Lung (tissue), 17 donors: ENCODE measurements at places on chromosomes 12 and 14. TPM values are rescaled to one million over a fixed set of nuclear protein-coding genes. Genes with fewer than 3 reads are reported as not detected.

DNA sequence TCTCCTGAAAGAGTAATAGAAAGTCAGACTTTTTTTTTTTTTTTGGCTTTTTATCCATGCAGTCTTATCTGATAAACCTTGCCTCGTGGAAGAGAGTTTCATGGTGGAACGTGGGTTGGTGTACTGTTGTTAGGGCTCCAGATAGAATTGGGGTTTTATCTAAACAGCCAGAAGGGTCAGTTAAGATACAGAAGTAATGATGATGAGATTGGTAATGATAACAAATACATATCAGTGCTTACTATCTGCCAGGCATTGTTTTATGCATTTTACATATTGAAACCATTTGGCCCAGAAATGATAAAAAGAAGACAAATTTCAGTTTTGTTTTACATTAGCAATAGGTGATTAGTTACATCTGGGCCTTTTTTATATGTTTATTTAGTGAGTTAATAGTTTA is 372.8 kb upstream of the PRICKLE1 start:
- no peak for DNase-seq

- no peak for DNase-seq
Measured at GRCh38 chr14:95206534-95206933, 49.2 kb upstream of the DICER1 start.

DNA sequence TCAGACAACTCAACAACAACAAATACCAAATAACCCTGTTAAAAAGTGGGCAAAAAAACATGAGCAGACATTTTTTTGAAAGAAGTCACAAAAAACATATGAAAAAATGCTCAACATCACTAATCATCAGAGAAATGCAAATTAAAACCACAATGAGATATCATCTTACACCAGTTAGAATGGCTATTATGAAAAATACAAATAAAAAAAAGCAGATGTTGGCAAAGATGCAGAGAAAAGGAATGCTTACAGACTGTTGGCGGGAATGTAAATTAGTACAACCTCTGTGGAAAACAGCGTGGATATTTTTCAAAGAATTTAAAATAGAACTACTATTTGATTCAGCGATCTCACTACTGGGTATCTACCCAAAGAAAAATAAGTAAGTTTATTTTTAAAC is 114.0 kb downstream of the SLC38A4 start:
- DNase-seq, result no peak

GRCh38 chr12:92055877-92056276 is 89.8 kb downstream of the BTG1 start:
- DNase-seq, result no peak

GRCh38 chr12:23751641-23752040 is 197.8 kb downstream of the SOX5 start:
- DNase-seq, result no peak

GRCh38 chr12:11876307-11876706 is 194.4 kb upstream of the BCL2L14 start:
- DNase-seq, result no peak

The DIO2 gene
- total RNA-seq, result 0.46 TPM

The LRCOL1 gene
- 1.4 TPM for total RNA-seq

The RASAL1 gene
- total RNA-seq, result 0.65 TPM
